ENCODE measurements at places on chromosomes 16 and 17. TPM values are rescaled to one million over a fixed set of nuclear protein-coding genes. Genes with fewer than 3 reads are reported as not detected.

- DNase-seq: no peak
These were observed 10.3 kb upstream of the HAPSTR1 start for GRCh38 chr16:9081158-9081557.

DNA sequence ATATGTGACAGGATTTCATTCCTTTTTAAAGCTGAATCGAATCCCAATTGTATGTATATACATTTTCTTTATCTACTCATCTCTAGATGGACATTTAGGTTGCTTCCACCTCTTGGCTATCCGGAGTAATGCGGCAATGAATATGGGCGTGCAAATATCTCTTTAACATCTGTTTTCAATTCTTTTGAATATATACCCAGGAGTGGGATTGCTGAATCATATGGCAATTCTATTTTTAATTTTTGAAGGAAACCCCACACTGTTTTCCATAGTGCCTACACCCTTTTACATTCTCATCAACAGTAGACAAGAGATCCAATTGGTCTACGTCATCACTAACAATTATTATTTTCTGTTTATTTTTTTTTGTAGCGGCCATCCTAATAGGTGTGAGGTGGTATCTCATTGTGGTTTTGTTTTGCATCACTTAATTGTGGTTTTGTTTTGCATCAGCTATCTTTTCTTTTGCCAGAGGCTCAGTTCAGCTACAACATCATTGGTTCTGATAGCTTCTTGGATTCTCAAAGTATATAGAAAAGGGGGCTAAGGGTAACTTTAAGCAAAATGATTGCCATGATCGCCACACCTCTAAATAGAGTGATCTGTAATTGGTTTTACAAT is 25.6 kb upstream of the MAP2K6 start:
- no peak for DNase-seq

GRCh38 chr16:68375801-68376536 is 65.2 kb downstream of the PRMT7 start:
- DNase-seq: no peak

Gene AKAP10
- 25.0 TPM for total RNA-seq

- no peak for DNase-seq
These were observed 115.0 kb downstream of the HS3ST2 start for GRCh38 chr16:22928882-22929435.

GRCh38 chr17:28549236-28550132 is 2.9 kb downstream of the UNC119 start:
- no peak for DNase-seq

DNA sequence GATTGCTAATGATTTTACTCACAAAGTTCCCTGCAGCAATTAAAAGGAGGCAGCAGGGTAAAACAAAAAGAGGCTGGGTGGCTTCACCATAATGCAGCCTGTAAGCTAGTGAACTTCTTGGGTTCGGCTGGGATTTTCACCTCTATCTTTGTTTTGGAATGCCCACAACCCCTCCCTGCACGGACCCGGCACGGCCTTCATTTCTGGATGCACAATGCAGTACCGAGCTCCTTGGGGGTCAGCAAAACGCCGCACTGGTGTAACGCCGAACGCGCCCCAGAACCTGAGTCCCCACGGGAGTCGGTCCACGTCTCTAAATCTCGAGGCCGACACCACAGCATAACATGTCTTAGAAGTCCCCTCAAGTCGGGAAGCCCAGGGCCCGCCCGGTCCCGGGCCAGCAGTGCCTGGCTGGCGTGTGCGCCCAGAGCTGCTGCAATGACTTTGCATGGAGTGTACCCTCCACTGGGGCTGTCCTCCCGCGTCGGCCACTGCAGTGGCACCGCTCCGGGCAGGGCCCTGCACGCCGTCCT is 759 bp downstream of the UBE2O start:
- DNase-seq: peak; percentile 23

- peak; percentile 35 for DNase-seq
These were observed 105.0 kb downstream of the ZNF778 start for GRCh38 chr16:89322321-89323119.

- peak; percentile 69 for DNase-seq
These were observed 1.7 kb upstream of the MAZ start for GRCh38 chr16:29804455-29805231.

Gene ADAM11
- not detected for total RNA-seq

Gene RNU2-1
- total RNA-seq: 8,379 TPM

Gene RPAIN
- total RNA-seq: 32.1 TPM

GRCh38 chr16:31052114-31052513 is 18.8 kb downstream of the STX4 start:
- DNase-seq: no peak

Gene KCNAB3
- total RNA-seq: 3.9 TPM

Gene ZNF598
- total RNA-seq: 45.4 TPM

DNA sequence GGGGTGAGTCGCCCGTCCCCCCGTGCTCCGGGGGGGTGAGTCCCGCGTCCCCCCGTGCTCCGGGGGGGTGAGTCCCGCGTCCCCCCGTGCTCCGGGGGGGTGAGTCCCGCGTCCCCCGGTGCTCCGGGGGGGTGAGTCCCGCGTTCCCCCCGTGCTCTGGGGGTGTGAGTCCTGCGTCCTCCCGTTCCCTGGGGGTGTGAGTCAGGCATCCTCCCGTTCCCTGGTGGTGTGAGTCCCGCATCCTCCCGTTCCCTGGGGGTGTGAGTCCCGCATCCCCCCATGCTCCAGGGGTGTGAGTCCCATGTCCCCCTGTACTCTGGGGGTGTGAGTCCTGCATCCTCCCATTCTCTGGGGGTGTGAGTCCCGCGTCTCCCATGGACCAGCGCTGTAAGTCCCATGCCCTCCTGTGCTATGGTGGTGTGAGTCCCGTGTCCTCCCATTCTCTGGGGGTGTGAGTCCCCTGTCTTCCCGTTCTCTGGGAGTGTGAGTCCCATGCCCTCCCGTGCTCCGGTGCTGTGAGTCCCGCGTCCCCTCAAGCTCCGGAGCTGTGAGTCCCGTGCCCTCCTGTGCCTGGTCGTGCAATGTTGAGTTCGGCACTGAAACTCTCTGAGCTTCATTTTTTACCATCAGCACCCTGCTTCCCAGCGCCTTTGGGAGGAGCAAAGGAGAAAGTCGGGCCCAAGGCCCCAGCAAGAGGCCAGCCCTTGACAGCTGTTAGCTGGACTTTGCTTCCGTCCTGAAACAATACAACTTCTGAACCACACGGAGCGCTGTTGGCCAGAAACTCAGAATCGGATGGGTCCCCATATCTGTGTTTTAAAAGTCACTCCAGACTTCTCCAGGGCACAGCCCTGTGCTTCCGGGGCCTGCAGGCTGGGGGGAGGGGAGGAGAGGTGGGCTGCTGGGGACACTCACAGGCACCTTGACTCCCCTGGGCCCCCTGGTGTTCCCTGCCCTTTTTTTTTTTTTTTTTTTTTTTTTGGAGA is 11.5 kb upstream of the ZC3H18 start:
- DNase-seq: peak; percentile 81

Gene HSPB9
- total RNA-seq: not detected

- DNase-seq: no peak
These were observed 1.6 kb downstream of the CCP110 start for GRCh38 chr16:19525385-19525723.

DNA sequence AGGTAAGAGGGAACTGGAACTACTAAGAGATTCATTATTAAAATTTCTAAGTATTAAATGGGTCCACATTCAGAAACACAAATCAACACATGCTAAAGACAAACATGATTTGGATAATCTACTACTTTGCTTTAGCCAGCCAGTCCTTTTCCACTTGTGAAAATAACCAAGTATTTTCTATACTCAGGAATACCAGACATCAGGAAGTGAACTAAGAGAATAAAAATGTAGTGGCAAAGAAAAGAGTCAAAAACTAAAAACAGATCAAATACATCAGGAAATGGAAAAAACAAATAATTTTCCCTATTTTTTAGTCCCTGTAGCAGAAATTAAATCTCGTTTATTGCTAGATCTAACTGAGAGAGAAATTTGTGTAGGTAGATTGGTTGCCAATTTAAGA is 78.0 kb downstream of the MYO1D start:
- no peak for DNase-seq

GRCh38 chr17:41919165-41919817 is 540 bp upstream of the ACLY start:
- DNase-seq: no peak

DNA sequence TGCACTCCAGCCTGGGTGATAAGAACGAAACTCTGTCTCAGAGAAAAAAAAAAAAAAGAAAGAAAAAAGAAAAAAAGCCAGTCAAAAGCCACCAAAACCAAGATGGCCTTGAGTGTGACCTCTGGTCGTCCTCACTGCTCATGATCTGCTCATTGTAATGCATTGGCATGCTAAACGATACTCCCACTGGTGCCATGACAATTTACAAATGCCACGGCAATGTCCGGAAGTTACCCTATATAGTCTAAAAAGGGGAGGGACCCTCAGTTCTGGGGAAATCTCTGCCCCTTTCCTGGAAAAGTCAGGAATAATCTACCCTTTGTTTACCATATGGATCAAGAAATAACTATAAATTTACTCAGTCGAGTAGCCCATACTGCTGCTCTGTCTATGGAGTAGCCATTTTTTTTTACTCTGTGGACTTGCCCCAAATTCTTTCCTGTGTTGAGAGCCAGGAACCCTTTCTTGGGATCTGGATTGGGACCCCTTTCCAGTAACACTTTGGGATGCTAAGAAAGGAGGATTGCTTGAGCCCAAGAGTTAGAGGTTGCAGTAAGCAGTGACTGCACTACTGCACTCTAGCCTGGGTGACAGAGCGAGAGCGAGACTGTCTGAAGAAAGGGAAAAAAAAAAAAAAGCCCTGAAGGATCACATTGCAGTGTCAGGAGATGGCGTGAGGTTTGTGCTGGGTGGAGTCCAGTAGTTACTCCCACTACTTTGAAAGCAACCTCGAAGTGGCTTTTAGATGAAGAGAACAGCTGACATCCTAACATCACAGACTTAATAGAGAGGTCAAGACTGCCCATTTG is 3.7 kb upstream of the TMEM231 start:
- DNase-seq: no peak

Gene OTOP3
- total RNA-seq: 2.8 TPM

DNA sequence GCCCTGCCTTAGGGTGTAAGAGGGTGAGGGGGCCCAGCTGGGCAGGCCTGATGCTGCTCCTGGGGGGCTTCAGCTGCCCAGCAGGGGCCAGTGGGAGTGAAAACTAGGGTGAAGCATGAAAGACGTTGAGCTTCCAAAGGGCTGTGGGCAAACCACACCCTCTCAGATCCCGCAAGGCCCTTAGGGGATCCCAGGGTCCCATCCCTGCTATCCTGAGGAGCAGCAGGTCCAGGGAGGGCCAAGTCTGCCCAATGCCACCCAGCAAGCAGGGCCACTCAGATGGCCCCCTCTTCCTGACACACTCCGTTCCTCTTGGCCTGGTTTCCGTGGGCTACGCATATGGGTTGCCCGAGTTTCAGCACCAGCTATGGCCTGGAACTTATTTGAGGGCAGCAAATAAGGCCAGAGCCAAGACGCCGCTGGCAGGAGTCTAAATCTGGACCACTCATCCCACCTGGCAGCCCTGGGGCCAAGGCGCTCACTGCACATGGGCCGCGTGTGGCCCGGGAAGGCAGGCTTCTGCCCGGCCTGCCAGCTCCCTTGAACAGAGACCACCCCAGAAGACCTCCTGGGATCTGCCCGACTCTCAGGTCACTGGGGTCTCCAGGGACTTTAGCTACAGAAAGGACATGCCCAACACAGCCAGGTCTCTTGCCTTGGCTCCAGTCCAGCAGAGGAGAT is 4.2 kb downstream of the ATP2A3 start:
- no peak for DNase-seq

GRCh38 chr16:55811811-55812210 is 21.1 kb downstream of the CES1 start:
- DNase-seq: no peak

Gene ABCA8
- 6.0 TPM for total RNA-seq

DNA sequence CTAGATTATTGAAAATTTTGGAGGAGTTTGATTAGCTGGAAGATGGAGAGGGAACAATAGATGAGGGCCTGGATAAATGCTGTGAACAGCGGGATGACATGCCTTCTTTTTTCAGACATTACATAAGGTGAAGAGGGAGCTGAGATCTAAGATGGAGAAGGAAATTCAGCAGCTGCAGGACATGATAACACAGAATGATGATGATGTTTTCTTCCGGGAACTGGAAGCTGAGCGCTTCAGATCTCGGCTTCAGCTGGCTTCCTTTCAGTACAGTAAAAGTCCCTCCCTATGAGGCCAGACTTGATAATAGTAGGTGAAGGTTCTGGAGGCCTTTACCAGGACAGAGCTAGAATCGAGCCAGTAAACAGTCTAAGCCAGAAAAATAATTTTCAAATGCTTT is 30.7 kb downstream of the CEP95 start:
- DNase-seq: no peak

DNA sequence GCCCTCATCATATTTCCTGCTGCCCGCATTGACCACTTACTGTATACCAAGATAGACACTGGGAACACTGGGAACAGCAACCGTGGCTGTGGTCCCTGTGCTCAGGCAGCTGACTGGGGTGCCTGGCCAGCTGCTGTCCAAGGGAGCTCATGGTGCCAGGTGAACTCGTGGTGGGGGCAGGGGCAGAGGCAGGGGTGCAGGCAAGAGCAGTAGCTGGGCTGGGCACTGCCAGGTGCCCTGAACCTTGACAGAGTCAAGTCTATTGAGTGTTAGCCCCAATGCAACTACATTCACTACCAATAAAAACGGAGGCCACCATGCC is 202.5 kb downstream of the C16orf78 start:
- no peak for DNase-seq

DNA sequence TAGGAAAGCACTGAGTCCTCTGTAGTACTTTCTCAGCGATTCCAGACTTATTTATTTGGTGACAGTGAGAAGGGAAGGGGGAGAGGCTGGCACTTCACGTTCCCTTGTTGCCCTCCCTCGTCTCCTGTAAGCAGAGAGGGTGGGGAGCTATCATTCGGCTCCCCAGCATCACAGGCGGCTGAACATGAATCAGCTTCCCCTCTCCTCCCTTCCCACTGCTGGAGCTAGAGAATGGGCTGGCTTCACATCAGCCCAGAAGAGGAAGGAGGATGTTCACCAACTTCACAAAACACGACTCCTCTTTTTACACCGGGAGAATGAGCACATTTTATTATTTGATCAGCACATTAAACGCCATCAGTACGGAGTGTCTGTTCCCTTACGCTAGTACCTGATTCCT is 6.7 kb upstream of the CMIP start:
- no peak for DNase-seq

Gene TUBG2
- 1.8 TPM for total RNA-seq

DNA sequence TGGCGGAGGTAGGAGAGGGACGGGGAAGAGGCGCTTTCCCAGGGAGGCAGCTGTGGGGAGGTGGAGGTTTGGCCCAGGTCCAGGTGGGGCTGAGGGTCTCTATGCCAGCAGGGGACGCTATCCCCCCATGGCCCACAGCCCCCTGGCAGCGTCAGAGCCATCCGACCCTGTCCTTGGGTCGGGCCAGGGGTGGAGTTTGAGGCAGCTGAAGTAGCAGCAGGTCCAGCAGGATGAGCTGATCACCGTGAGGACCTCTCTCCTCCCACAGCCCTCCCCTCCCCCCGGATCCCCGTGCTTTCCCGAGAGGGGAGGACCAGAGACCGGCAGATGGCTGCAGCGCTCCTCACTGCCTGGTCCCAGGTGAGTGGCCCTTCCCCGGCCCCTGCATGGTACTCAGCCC is 3.2 kb downstream of the ZNF205 start:
- no peak for DNase-seq

DNA sequence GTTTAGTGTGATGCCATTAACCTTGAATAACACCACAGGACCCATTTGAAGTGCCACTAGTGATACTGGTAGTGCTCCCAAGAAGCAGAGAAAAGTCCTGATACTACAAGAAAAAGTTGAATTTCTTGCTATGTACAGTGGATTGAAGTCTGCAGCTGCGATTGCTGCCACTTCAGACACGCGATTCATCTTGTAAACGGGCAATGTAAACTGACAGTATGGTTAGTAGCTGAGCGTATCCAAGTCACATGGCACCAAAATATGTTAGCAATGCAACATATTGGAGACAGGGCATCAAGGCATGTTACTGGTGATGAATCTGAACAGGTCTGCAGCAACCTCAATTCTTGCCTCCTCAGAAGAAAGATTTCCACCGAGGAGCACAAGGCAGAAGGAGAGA is 238.9 kb downstream of the HS3ST3B1 start:
- DNase-seq: no peak

Measured in mucosa of descending colon (tissue), 3 donors.